AG09309 (cell line): ENCODE measurements at places on chromosomes 11 and 22.

DNA sequence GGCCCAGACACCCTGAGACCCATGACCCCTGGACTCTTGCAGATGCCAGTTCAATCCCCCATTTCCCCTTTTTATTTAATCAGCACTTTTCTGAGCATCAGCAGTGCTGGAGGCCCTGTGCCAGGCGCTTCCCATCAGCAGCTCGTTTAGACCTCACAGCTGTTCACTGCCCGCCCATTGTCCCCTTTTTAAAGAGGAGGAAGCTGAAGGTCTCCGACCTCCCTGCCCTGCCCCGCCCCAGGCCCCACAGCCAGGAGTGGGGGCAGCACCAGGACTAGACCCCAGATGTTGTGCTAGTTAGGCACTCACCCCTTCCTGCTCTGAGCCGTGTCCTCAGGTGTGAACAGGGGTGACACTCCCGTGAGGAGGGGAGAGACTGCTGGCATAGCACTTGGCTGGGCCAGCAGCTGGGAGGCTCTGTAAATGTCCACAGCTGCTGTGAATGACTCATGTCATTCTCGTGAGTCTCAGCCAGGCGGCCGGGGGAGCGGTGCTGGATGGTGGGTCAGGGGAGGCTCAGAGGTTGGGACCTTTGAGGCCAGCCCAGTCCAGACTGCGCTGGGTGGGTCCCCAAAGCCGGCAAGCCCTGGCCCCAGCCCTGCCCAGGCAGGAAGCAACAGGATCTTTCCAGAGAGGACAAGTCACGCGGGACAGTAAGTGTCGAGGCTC is 19.9 kb downstream of the EMID1 start:
- no peak for DNase-seq

- DNase-seq = no peak
Observed at GRCh38 chr11:57515332-57516060, at the start of gene SLC43A1. Gene SLC43A1, minus strand, starts transcription at chr11:57515702. Its CDS starts 1,591 bp downstream, at chr11:57514111.

DNA sequence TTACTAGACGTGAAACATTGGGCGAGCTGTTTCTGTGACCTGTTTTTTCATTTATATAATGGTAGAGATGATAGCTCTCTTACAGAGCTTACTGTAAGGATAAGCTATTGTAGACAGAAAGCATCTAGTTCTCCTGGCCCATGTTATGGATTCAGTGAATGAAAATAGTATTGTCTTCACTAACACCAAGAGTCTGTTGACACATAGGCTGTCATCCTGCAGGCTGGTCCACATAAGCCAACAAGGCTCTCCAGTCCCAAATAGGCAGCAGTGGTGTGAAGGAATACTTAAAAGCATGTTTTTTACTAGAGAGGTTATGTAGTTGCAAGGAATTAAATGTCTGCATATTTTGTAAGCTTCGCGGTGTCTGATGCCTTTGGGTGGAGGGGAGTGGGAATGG is 377.8 kb upstream of the CCDC90B start:
- no peak for DNase-seq

DNA sequence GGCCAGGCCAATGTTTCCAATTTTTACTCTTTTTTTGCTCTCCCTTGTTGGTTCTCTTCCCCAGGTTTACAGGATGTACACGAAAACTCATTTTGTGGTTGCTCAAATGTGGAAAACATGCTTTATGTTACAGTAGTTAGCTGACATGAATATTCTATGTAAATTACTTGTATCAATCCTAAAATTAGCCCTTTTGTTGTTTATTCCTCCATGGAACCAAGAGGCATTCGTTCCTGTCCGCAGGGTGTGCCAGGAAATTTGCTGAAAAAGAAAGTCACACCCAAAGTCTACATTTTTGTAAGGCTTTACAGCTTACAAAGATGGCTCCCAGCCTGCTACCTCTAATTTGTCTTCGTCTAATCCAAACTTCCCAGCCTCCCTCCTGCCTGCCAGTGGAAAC is 652.3 kb downstream of the ETS1 start:
- no peak for DNase-seq

- no peak for DNase-seq
Observed at GRCh38 chr11:15419696-15420095, 305.0 kb downstream of the INSC start.

DNA sequence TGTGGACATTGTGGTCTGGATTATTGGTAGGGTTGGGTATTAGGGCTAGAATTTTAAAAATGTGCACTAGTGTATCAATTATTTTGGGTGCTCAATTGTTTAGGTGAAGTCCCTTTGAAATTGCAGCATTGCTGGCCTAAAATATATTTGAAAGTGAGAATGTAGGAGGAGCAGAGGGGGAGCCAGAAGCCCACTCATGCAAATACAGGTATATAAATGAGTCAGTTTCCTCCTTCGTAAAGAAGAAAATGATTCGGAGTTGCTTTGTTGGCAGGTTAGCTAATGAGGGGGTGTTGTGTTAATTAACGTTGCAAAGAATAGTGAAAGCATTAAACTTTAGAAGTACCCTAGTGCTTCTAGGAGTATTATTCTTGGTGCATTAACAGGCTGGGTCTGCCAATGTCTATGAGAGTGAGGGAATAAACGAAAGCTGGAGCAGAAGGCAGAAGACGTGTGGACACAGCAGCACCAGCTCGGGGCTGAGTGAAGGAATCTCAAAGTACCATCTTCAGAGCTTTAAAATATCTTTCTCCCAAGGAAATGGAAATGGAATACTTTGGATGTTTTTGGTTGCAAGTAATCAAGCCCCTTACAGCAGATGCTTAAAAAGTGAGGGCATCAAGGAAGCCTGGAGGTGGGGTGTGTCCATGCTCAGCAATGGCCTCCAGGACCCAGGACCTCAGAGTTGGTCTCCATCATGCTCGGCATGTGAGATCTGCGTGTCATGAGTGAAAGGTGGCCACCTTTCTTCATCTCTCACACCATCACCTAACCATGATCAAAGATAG is 522.9 kb downstream of the NTM start:
- DNase-seq = no peak

DNA sequence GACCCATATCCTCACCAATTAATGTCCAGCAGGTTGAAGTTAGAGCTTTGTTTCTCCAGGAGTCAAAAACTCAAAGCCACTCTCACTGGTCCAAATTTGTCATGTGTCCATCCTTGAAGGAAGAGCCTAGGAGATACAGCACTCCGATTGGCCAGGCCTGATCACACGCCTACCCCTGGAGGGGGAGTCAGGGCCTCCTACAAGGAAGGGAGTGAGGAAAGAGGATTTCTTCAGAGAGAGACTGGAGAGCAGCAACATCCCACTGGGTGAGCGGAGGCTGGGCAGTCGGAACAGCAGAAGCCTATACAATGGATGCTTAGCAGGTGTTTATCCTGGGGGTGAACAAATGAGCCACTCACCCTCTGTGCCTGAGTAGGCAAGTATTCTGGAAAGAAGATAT is 113.9 kb downstream of the TRIM29 start:
- DNase-seq = no peak

DNA sequence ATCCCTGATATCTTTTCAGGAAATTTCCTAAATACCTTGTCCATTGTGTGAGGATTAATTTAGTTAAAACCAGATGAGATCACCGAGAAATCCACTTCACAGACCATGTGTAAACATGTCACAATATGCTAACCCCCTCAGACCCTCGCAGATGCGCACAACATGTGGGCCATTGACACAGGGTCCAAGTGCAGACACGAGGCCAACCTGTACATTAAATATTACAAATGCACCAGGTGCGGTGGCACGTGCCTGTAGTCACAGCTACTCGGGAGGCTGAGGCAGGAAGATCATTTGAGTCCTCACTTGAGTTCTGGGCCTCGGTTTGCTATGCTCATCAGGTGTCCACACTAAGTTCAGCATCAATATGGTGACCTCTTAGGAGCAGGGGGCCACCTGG is 9.9 kb upstream of the TMPRSS4 start:
- no peak for DNase-seq
